ENCODE measurements at places on chromosomes 4 and X.

DNA sequence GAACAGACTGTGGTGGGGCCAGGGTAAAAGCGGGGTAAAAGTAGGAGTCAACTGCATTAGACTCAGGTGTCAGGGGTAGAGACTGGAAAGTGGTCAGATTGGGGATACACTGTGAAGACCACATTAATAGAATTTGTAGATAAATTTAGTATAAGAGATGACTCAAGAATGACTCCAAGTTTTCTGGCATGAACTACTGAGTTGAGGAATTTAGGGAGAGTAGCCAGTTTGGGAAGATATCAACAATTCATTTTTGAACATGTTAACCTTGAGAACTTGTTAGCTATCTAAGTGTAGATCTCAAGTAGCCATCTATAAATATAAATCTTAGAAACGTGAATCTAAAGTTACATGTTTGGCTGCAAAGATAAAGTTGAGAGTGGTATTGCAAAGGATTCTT is 206.9 kb upstream of the HCCS start:
- no peak for DNase-seq

DNA sequence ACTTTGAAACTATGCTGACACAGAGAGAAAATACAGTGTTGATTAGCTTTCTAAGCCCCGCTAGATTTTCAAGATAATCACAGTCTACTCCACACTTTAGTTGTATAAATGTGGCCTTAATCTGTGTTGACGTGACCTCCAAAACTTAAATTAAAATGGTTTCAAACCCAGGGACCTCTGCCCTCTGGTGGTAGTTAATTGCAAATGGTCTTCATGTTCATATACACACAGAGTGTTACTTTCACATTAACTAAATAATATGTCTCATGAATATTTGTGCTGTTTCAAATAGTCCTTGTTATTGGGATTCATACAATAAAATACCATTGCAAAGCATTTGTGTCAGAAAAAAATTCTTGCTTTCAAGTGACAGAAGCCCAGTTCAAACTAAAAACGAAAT is 64.3 kb downstream of the TASL start:
- peak; percentile 15 for DNase-seq

DNA sequence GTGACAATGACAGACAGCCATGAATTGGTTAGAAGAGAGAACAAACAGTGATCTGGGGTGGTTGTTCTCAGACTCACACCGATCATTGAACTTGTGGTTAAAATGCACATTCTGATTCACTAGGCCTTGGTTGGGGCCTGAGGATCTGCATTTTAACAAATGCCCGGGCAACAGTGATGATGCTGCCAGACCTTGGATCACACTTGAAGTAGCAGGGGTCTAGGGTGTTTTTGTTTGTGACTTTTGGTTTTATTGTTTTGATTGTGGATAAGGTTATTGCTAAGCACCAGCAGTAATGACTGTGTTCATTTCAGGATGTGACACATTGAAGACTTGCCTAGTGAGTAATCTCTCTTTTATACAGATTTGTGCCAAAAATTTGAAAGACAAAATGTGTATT is 36.5 kb downstream of the TXLNG start:
- no peak for DNase-seq

GRCh38 chr4:128068918-128069317 is 7.8 kb downstream of the LARP1B start:
- DNase-seq: peak; percentile 40

- DNase-seq: no peak
Observed at GRCh38 chrX:71996826-71997225, 86.2 kb downstream of the NHSL2 start.

- DNase-seq: no peak
Observed at GRCh38 chrX:42276982-42277690, 353.8 kb upstream of the CASK start.

GRCh38 chr4:85475631-85476233 is 782 bp downstream of the ARHGAP24 start:
- DNase-seq: peak; percentile 14

- DNase-seq: no peak
Observed at GRCh38 chr4:41125558-41126311, 88.6 kb downstream of the APBB2 start.

All from Kasumi-1 (cell line).